ENCODE measurements at places on chromosomes 11 and 22. TPM values are rescaled to one million over a fixed set of nuclear protein-coding genes. Genes with fewer than 3 reads are reported as not detected.

EEF1G gene
- 1,975 TPM for total RNA-seq

CCDC87 gene
- total RNA-seq: 0.21 TPM

P4HA3 gene
- 51.3 TPM for total RNA-seq

LMO1 gene
- total RNA-seq: 2.6 TPM

SOX10 gene
- not detected for total RNA-seq

TRIM34 gene
- 4.0 TPM for total RNA-seq

TSPAN18 gene
- total RNA-seq: 3.5 TPM

SERPIND1 gene
- total RNA-seq: not detected

MPZL3 gene
- 0.31 TPM for total RNA-seq

SAA4 gene
- not detected for total RNA-seq

MRGPRX1 gene
- total RNA-seq: not detected

C1QTNF4 gene
- total RNA-seq: not detected

WBP2NL gene
- total RNA-seq: 0.30 TPM

TBX1 gene
- total RNA-seq: 4.4 TPM

RBM14 gene
- total RNA-seq: 81.7 TPM

RTN4R gene
- total RNA-seq: 12.4 TPM

CALCB gene
- total RNA-seq: 0.28 TPM

All from A549 treated with GW870086 at 1 μM for 4 hours (cell line).